ENCODE measurements at places on chromosomes 5 and 9.

GRCh38 chr5:50593681-50594080 lies 72.8 kb upstream of the PARP8 start:
- no peak for DNase-seq

GRCh38 chr5:74442466-74442865 lies 198.1 kb downstream of the ENC1 start:
- peak; percentile 55 for DNase-seq

GRCh38 chr5:74850789-74851425 lies 15.3 kb downstream of the FAM169A start:
- DNase-seq = no peak

DNA sequence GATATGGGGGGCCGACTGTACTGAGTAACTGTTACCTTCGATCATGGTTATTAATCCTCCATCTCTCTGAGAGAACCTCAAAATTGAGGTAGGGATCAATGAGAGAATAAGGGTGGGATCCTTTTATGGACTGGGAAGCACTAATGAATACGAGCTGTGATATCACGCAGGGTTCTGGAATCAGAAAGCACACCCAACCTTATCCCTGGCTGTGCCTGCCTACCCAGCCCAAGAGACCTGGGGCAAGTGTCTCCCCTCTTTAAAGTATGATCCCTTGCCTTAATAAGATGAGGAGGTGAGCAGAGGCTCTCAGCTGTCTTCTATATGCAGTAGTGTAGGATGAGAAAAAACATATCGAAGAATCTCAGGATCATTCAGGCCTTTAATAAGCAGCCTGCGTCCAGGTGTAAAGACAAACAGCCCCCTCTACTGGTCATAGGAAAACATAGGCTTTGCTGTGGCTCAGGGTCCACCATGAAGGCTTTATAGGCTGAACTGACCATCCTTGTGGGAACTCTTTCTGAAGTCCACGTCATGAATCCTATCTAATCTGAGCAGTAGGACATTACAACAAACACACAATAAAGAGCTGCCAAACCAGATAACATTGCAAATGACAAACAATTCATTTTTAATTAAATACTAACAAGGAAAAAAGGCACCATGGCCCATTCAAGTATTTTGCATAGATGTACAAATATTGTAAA lies 16.8 kb downstream of the NIPAL4 start:
- peak; percentile 56 for DNase-seq
